ENCODE measurements at places on chromosomes 2 and 18.

- DNase-seq = no peak
These were observed 249.8 kb downstream of the ANAPC1 start for GRCh38 chr2:111634050-111634794.

- DNase-seq = no peak
These were observed 50.1 kb downstream of the HS1BP3 start for GRCh38 chr2:20600756-20601325.

DNA sequence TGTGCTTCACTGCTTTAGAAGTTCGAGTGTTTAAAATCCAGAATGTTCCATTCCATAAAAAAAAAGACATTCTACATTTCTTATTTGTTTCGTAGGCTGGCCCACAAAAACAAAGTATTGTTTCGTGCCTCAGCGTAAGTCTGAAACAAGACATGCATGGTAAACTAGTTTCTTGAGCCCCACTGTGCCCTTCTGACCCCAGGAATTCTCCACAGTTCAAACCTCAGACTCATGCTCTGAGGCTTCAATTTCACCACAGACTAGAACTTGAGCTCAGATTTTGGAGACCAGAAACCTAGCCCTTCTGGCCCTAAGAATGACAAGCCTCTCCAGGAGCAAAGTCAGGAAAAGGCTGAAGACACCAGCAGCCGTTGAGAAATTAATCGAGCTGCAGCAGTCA is 151.5 kb downstream of the SLC8A1 start:
- no peak for DNase-seq

DNA sequence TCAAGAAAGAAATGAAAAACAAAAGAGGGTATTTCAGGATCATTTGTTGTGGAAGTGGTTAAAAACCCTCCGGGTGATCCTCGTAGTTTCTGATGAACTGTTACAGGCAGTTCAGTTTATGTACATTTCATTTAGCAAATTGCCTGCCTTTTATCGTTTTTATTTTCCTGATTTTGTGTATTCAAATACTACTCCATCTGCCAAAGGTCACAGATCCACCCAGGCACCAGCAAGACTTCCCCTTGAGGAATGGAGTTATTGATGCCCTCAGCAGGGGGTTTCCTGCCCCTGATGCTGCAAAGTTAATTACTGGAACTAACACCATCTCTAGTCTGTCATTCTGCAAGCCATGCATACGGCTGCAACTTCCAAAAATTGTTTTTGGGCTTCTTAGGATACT is 641.9 kb downstream of the SLC4A3 start:
- DNase-seq = peak; percentile 91

- DNase-seq = no peak
These were observed 271.8 kb upstream of the HS6ST1 start for GRCh38 chr2:128590309-128591021.

DNA sequence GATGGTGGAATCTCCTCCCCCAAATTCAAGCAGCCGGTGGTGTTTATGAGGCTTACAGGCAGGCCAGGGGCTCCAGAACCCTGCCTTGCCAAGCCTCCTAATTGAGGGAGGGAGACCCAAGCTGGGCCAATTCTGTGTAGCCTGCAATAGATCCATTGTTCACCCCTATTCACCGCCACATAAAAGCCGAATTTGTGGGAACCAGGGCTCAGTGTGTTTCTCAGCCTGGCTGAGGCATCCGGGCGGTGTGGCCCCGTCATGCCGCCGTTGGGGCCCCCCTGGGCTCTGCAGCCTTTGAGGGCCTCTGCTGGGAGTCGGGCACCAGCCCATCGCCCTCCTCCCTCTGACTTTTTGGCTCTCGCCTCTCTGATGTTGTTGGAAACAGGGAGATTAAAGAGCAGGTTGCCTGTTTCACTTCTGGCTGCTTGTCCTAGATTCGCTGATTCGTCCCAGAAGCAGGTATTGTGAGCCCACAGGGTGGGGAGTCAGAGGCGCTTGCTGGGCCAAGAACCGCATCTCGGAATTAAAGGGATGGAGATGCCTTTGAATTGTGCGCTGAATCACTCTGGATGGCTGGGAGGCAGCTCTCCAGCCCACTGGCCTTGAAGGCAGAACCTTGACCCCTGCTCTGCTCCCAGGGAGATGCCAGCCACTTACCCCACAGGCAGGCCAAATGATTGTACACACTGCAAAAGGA is 14.7 kb upstream of the OTOS start:
- DNase-seq = no peak

DNA sequence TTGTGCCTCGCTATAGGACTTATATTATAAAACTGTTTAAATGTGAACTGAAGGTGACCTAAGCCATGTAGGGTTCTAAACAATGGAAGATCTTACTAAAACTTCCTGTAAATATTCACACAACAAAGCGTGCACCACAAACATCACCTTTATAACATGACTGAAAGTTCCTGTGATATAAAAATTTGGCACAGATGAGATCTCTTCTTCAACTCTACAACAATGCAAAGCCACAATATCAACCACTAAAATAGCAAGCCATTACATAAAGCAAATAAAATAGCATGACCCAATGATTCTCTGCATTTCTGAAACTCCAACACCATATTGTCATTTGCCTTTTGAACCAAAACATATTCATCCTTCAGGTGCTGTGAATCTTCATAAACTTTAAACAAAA is 3.5 kb downstream of the YES1 start:
- DNase-seq = no peak

GRCh38 chr2:104853534-104854497 is at the start of gene POU3F3:
Gene POU3F3, plus strand, starts transcription at chr2:104854115. Its CDS starts 1,396 bp downstream, at chr2:104855511.
- DNase-seq = peak; percentile 87

- no peak for DNase-seq
These were observed 12.2 kb upstream of the NFATC1 start for GRCh38 chr18:79383388-79384056.

DNA sequence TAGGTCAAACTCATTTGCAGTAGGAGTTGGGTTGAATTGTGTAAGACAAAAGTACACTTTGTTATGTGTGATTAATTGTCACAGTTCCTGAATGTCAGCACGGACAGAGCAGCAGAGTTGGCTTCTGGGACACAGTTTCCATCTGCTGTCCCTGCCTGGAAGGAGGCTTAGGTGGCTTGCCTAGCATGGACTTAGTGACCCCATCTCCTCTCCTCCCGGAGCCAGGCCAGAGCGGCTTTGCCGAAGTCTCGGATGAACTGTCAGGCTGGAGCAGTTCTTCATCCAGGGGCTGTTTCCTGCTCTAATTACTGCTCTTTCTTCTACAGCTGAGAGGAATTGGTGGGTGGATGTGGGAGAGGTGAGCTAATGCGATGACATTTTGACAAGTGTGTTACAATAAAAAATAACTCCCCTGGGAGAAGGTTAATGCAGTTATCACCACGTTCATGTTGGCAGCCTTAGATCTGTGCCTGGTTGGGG is 102.0 kb downstream of the SH3RF3 start:
- DNase-seq = no peak

GRCh38 chr2:207807516-207807915 is 37.8 kb upstream of the FZD5 start:
- DNase-seq = no peak

DNA sequence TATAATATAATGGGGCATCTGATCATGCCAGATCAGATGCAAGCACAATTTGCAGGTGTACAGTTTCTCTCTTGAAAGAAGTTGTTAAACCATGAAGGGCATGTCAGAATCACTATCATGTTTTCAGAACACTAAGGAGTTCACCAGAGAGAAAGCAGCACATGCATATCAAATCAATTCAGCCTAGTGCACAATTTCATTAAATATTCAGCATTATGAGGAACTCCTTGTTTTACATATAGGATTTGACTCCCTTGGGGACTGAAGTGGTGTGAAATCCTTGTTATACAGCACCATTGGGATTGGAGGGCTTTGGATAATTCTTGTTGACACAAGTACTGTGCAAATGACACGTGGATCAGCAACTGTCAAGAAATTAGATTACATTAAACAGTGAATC is 562.1 kb upstream of the KLHL29 start:
- DNase-seq = no peak

- DNase-seq = no peak
These were observed 3.4 kb upstream of the NARS1 start for GRCh38 chr18:57624988-57625387.

DNA sequence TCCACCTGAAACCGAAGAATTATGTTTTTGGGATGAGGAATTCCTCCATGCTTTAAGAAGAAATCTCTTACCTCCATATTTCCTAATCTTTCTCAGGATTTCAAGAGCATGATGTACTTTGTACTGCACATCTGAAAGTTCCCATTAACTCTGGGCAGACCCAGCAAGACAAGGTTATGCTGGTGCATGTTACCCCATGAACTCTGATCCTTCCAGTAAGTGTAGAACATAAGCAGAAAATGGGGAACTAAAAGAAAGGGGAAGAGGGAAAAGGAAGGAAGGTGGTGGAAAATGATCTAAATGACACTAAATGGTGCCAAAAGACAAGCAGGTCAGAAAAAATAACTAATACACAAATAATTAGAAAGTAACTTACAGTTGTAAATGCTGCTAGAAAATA is 50.7 kb downstream of the STRN start:
- no peak for DNase-seq

GRCh38 chr2:96815326-96816126 is 542 bp upstream of the CNNM3 start:
- DNase-seq = peak; percentile 55

- DNase-seq = no peak
These were observed 5.4 kb downstream of the MPPE1 start for GRCh38 chr18:11902522-11903292.

DNA sequence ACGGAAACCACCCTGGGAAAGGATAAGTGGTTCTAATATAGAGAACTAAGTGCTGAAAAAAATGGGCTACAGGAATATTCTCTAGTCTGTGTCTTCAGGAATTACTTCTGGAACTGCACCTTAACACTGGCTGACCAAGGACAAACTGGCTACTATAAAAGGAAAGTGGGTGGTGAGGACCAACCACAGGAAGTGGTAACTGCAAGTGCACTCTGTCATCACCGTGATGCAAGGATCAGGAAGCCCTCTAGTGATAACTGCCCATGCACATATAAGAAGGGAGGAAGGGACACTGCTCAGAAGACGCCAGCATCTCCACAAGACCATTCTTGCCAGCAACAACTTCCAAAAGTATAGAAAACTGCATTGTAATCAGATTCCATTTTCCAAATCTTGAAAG is 424.4 kb upstream of the RGPD4 start:
- DNase-seq = no peak

DNA sequence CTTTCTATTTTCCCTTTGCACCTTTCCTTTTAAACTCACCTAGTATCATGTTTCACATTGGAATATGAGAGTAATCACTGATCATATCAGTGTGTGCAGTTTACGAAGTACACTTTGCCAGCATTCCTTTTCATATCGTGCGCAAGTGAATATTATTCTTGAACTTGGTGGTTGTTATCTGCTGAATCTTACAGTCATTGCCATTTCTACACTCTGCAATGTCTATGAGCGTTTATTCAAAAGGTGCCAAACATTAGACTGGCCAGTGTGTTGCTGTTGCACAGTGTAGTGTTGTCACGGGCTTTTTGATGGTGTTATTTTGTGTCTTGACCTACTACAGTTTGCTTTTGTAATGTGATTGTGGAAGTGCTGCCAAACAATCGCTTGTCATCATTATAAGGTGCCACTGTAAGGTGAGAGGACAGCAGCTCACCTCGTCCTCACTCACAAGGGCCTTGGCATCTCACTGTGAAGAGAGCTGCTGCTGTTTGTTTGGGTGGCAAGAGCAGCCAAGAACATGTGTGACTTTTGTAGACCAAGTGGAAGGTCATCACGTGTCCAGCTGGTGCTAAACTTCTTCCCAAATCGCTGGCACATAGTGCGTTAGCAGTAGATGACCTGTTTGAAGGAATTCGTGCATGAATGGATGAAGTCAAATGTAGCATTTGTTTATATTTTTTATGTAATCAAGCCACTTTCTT is 113.3 kb downstream of the MYO1B start:
- no peak for DNase-seq

GRCh38 chr2:200509235-200509611 is 645 bp downstream of the KCTD18 start:
- no peak for DNase-seq

GRCh38 chr2:101706819-101707177 is 9.3 kb downstream of the MAP4K4 start:
- DNase-seq = no peak

GRCh38 chr18:7255643-7256042 is 24.8 kb downstream of the LRRC30 start:
- no peak for DNase-seq

- no peak for DNase-seq
These were observed 498.9 kb upstream of the NETO1 start for GRCh38 chr18:73366713-73367112.

GRCh38 chr18:76234676-76235060 is 260.4 kb downstream of the ZNF516 start:
- DNase-seq = no peak

DNA sequence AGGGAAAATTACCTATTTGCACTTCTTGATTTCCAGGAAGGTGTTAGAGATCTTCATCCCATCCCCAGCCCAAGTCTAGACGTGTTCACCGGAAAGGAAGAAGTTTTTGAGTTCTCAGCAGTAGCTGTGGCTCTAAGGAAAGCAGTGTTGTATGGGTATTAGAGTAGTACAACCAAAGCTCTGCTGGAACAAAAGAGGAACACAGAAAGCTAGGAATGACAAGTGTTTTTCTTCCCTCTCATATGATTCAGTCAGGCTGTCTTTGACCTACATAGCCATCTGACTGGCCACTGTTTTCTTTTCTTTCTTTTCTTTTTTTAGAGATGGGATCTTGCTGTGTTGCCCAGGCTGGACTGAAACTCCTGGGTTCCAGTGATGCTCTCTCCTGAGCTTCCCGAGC is 82.7 kb upstream of the SLC39A10 start:
- no peak for DNase-seq

DNA sequence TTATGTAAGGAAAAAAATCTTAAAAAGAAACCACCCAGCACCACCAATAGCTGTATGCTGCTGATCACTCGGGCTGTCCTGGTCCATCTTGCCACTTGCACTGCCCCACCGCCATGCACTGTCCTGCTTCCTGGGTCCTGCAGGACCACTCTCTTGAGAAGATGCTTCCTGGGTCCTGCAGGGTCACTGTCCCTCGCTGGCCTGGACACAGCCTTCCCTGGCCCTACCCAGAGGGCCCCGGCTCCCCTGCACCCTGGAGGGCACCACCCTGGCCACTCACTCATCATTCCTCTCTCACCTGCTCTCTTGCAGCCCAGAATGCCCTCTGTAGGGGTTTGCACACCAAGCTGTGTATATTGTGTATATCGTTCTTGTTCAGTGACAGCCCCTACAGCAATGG is 2.4 kb upstream of the OTOS start:
- DNase-seq = no peak

GRCh38 chr2:226845386-226846116 is 9.7 kb downstream of the RHBDD1 start:
- no peak for DNase-seq

GRCh38 chr2:181330286-181330685 is 126.9 kb upstream of the ITGA4 start:
- no peak for DNase-seq

Data from NCI-H748 treated with DMSO at 0.1 percent for 48 hours (cell line).